Suppressor macrophage (primary cell): ENCODE measurements at places on chromosomes 1 and 21.

DNA sequence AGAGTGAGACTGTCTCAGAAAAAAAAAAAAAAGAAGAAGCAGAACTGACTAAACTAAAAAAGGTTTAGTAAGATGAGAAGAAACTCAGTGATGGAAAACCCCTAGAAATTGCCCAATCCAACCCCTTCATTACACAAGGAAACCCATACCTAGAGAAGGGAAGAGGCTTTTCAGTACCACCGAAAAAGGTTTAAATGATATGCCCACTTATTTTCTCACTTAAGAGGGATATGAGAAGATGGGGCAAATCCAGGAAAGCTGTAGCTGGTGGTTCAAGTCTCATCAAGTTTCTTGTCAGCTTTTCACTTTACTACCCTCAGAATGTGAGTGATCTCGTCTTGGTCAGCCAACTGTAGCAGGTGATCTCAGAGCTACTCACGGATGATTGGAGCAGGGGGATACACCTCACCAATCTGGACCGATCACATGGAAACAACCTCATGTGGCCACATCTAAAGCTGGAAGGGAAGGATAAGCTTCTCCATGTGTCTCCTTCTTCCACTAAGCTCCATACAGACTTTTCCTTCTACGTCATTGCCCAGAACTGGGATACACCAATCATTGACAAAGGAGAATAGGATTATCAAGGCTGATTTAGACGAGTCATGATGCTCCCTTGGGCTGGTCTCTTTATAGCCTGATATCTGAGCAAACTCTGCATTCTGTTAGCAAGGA, 126.7 kb upstream of the POU3F1 start:
- DNase-seq = peak; percentile 76

DNA sequence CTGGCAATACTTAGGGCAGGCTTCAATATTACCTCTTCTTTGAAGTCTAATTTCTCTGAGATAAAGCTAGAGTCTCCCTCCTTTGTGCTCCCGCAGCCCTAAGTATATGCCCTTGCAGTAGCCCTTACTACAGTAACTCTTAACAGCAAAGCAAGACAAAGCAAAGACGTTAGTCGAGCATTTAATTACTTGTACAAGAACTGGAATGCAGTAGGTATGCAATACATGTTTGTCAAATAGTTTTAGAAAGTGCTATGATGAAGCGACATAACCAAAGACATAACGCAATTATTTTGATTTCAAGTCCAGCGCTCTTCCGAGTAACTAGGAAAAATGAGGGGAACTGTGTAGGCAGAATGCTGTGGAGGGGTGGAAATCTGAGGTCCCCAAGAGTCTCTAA, 1.6 kb downstream of the P3H1 start:
- no peak for DNase-seq

GRCh38 chr1:89657886-89658285, 25.0 kb downstream of the LRRC8C start:
- no peak for DNase-seq

DNA sequence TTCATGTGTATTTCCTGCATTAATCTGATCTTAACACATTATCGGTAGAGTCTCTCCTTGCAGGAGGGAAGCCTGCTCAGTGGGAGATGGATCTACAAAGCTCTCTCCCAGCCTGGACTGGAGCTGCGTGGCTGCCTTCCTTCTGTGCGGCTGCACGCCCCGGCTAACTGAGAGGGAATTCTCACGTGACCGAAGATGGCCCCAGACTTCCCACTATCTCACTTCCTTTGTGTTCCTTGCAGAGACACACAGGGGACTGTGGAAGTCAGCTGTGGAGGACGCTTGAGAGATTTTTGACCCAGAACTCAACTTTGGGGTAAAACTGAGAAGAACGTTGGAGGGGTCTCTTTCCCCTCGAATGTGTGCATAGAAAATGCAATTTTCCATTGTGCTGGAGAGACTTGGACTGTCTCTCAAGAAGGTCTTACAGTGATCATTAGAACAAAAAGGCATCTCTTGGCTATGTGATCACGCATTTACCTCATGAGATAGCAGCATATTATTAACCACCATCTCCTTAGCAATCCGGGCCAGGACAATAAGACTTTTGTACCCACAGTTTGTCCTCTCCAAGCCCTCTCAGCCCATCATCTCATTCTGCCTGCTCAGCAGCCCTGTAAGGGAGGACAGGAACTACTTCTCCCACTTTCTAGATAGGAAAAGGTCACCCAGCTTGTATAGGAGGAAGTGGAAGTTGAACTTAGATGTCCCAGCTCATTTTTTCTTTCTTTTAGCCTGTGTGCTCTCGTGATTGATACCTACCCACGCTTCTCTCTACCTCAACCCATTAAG, 49.3 kb upstream of the TARBP1 start:
- DNase-seq = peak; percentile 74

DNA sequence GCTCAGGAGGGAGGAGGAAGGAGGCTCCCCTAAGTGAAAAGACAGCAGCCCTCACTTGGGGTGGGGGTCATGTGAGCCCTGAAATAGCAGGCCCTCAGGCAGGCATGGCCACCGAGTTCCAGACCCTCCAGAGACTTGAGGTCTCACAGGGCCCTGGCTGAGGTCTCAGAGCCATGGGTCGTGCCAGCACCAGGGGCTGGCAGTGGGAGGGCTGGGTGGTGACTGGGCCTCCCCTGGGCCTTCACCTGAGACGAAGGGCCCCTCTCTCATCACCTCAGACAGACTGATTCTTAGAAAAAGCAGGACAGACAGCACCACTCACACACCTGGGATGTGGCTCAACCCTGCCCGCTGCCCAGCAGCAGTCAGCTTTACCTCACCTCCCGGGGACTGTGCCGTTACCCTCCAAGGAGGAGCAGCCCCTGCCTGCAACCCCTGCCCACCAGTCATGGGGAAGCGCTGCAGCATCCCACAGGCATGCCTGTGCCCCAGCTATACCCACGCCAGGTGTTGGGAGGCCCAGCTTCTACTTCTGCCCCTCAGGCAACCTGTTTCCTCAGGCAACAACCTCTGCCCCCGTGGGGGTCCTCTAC, 42.6 kb upstream of the LRP8 start:
- no peak for DNase-seq

- DNase-seq = peak; percentile 35
Observed at GRCh38 chr1:66278260-66279021, 255.5 kb upstream of the SGIP1 start.

- DNase-seq = peak; percentile 34
Observed at GRCh38 chr1:149931212-149931790, 3.7 kb upstream of the SF3B4 start.

- no peak for DNase-seq
Observed at GRCh38 chr1:94783342-94784189, 36.6 kb upstream of the SLC44A3 start.

DNA sequence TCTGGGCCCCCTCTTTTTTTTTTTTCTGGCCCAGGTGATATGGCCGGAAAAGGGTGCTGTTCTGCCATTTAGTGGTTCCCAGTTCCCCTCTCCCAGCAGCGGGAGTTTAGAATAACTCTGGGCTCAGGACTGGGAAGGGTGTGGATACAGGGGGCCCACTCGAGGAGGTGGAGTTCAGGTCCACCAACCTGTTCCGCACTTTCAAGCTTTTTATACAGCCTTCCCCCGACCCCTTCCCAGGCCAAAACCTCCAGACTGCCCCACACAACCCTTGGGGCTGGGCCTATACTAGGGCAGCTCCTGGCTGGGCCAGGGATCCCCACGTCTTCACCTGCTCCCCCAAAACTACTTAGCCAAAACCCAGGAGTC, 402 bp downstream of the PLEKHG5 start:
- DNase-seq = no peak

- DNase-seq = no peak
Observed at GRCh38 chr1:105083611-105084010, 1333.9 kb downstream of the AMY1C start.

GRCh38 chr1:228304225-228304624, 96.4 kb downstream of the OBSCN start:
- no peak for DNase-seq

DNA sequence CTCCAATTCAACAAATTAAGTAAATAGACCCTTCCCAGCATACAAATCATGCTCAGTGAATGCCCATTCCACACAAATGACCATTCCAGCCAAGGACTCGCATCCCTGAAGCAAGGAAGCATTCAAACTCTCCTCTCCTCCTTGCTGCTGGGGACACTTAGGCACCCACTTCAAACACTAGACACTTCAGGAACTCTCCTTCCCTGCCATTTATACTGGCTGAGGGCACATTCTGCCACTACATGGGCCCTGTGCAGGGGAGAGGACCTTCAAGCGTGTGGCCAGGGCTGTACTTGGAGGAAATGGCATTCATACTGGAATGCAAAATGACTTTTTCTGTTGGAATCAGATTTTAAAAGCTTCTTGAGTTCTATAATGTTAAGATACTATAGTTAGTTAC, 22.3 kb downstream of the GJA5 start:
- no peak for DNase-seq
